Stimulated activated CD4-positive, alpha-beta T cell treated with anti-CD3 and anti-CD28 coated beads, Interleukin-12 subunit alpha, Interleukin-12 subunit beta, amount 100 ng/mL, for 4 hours (primary cell): ENCODE measurements at places on chromosomes 4 and X.

DNA sequence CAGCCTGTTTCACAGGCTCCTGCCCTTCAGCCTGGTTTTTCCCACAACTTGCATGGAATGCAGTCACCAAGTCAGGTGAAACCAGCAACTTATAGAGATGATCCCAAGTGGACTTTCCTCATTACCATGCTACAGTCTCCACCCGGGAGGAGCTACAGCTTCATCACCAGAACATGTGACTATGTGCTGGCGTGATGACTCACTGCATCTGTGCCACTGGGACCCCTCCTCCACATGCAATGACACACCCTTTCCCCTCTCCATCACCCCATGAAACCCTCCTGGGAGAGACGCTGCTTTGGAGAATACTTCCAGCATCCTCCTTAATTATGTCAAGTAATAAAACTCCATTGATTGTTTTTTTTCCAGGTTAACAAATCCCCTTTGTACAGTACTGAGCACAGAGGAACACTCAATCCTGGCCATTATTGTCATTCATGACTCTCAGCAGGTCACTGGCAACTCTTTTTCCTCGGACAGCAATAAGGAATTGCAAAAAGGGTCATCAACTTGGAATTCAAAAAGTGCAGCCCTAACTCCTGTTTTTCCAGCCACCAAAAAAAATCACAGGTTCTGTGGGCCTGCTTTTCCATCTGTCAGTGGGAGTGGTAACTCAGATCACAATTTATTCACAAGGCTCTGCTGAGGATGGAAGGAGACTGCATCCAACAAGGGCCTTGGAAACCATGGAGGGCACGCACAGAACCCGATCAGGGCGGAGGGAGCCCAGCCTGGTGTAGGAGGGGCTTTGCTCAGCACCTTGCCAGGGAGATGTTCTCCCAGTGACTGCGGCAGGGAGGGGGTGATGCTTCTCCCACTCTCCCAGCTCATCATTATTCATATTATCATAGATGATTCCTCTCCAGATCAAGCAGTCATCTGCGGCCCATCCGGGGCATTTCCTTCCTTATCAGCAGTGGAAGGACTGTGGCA, 17.4 kb downstream of the QDPR start:
- DNase-seq, result peak; percentile 16

GRCh38 chr4:5716391-5716790, 5.4 kb downstream of the EVC start:
- DNase-seq, result no peak

- DNase-seq, result peak; percentile 55
Observed at GRCh38 chr4:151801547-151802516, 41.0 kb upstream of the GATB start.

- DNase-seq, result no peak
Observed at GRCh38 chrX:9503261-9503660, 38.4 kb downstream of the TBL1X start.

DNA sequence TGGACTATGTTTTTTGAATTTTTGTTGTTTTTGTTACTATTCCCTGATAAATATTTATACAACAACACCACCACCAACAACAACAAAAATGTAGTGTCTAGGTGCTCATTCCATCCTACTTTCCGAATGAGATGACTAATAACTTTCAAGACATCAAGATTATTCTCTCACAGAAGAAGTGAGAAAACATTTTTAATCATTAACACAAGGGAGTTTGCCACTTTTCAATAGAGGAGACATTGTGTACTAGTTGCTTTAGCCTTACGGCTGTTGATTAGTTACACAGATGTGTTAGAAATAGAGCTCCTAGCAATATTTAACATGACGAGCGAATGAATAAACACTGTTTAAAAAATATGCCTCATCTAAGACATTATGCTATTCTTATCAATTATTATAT, 898.8 kb downstream of the C4orf33 start:
- no peak for DNase-seq

DNA sequence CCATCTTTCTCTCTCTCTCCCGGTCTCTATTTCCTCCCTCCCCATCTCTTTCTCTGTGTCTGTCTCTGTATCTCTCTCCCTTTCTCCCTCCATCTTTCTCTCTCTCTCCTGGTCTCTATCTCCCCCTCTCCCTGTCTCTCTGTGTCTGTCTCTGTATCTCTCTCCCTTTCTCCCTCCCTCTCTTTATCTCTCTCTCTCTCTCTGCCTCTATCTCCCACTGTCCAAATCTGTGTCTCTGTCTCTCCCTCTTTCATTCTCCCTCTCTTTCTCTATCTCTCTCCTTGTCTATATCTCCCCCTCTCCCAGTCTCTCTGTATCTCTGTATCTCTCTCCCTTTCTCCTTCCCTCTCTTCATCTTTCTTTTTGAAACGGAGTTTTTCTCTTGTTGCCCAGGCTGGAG, 23.6 kb downstream of the IL3RA start:
- DNase-seq, result no peak

GRCh38 chr4:73170518-73171198, 87.9 kb downstream of the ANKRD17 start:
- no peak for DNase-seq

GRCh38 chrX:10722851-10723250, 102.5 kb upstream of the MID1 start:
- peak; percentile 8 for DNase-seq

GRCh38 chr4:154854362-154854761, 73.3 kb downstream of the RBM46 start:
- no peak for DNase-seq

DNA sequence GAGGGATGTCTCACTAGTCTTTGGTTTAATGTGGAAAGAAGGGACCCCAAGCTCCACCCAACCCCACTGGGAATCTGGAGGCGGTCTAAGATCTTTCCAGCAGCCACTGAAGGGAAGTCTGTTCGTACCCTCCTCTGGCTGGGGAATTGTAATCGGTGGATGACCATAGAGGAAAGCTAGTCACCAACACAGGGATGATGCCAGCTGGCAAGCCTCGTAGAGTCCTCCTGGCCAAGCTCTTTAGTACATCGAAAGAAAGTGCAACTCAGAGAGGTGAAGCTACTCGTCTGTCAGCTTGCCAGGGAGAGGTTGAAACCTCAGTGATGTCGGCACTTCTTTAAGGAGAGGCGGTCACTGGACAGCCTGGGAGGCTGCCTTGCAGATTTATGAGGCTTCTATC, 58.7 kb downstream of the MAMLD1 start:
- no peak for DNase-seq

- DNase-seq, result no peak
Observed at GRCh38 chr4:14607001-14607400, 395.3 kb upstream of the CPEB2 start.

DNA sequence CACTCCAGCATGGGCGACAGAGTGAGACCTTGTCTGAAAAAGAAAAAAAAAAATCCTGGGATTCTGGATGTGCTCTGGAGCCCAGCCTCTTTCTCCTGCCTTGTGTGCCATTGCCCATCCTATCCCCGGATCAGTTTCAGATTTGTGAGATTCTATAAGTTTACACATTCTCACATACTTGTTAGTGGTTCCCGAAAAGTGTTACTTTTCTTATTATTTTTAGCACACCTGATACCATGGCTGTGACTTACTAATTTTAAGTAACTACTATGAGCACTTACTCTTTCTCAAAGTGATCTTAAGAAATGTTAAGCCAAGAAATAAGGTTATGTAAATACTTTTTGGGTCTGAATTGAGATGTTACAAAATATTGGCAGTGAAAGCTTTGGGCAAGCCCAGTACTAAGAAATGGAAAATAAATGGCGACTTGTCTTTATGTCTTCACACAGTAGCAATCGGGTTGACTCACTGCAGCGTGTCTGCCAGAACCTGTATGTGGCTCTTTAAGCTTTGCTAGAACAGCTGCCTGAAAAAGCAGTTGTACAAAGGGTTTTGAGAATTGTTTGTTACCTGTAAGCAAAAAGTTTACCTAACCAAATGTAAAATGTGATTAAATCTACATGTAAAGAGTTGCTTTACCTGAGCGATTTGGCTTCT, 118.7 kb downstream of the KLHL8 start:
- no peak for DNase-seq

DNA sequence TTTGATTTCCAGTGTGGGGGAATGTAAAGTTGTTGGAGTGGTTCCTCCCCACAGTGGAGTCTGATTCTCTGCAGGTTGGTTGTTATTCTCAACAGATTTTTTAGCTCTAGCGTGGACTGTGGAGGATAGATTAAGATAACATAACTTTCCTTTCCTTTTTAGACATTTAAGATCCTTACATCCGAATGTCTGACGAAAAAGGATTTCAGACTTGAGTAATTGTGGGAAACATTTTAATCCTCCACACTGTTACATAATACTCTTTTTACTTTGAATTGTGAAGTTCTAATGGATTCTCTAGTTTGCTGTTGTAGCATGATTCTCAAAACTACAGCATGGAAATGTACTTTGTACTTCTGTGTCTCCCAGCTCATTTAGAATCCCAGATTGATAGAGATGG, 107.8 kb downstream of the ARHGAP10 start:
- no peak for DNase-seq

DNA sequence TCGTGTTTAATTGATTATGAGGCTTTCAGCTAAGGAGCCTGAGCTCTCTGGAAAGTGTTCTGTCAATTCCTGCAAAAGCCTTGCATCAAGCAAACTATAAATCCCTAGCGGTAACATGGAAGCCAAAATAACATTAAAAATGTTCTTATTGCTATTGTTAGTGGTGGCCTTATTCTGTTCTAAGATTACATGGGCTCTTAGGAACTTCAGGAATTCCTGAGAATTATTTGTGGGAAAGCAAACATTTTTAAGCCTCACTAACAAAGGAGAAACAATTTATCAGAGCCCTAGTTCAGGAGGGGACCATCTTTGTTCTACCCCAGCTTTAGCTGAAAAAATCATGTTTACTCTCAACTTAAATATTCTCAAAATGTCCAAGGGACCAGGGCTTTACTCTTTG, 119.6 kb downstream of the PAPSS1 start:
- no peak for DNase-seq

GRCh38 chrX:128599632-128600031, 547.4 kb upstream of the ACTRT1 start:
- no peak for DNase-seq

GRCh38 chrX:55523356-55523755, 33.7 kb upstream of the USP51 start:
- no peak for DNase-seq

DNA sequence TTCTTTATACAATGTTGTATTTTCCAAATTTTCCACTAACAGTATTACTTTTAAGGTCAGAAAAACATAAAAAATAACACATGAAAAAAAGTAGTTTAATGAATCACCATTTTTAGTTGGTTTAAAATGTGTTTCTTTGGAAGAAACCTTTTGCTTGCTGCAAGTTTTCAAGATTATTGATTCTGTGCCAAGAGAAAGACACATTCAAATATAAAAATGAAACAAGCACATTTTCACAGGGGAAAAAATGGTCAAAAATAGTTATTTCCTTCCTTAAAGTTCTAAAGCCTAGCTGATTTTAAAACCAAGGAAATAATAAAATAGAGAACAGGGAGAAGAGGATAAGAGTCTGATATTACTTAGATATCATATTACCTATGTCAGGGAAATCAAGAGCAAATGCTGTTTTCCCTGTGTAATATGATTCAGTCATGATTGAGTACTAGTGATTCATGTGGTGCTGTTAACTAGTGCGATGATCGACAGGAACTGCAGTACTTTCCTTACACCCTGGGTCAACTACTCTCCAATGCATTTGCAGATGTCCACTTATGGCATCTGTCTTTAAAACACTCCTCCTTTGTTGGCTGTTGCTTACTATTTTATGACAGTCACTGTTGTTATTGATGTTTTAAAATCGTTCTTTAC, 103.8 kb downstream of the CAMK2D start:
- no peak for DNase-seq

DNA sequence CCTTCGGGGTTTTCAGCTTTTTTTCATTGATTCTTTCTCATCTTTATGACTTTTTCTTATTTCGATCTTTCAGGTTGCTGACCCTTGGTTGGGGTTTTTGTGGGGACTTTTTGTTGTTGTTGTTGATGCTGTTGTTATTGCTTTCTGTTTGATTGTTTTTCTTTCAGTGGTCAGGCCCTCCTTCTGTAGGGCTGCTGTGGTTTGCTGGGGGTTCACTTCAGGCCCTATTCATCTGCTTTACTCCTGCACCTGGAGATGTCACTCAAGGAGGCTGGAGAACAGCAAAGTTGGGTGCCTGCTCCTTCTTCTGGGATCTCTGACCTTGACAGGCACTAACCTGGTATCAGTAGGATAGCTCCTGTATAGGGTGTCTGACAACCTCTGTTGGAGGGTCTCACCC, 39.9 kb upstream of the PCDH18 start:
- DNase-seq, result no peak

DNA sequence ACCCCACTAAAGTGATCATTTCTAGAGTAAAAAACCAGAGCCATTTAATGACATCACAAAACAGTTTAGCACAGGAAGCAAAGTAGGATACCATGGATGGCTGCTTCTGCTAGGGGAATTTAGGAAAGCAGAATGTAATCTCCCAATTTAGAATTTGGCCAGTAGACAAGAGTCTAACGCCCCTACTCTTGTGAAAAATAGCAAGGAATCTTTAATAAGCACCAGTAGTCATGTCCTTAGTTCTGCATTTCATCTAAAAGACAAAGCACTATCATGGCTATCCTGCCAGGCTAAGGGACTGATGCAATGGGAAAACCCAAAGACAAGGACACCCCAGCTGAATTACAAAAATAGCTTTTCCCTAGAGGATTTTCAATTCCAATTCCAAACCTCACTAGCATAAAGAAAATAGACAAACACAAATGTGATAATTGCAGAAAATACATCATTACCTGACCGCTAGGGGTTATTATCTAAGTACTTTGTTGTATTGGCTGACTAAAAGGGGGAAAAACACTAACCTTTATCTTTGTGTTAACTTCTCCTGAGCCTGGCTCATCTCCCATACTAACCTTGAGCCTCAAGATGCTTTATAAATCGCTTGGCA, 2.6 kb upstream of the AMMECR1 start:
- DNase-seq, result no peak

DNA sequence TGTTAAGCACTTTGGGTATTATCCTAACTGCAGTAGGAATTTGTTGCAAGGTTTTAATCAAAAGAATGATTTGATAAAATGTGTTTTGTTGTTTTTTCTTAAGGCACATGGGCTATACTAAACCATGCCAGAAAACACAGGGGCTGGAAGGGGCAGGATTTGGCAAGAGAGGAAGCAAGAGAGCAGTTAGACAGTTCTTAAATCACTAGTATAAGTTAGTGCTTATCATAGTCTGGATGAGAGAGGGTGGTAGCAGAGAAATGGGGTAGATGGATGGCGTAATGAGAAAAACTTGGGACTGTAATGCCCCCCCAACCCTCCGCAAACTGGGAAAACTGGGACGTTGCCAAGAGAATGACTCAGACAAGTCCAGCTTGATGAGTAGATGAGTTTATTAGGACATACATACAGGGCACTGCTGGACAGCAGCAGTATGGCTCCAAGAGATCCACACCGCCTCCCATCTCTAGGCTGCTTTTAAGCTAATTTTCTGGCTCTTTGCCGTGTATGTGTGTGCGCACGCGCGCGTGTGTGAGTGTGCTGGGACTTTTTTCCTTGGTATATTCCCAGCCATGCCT, 151.5 kb downstream of the PDLIM5 start:
- DNase-seq, result no peak

- DNase-seq, result no peak
Observed at GRCh38 chr4:168741281-168742173, 244.7 kb downstream of the PALLD start.

- no peak for DNase-seq
Observed at GRCh38 chr4:749698-750666, 44.4 kb downstream of the PCGF3 start.
